ENCODE measurements at places on chromosomes 5 and 9. TPM values are rescaled to one million over a fixed set of nuclear protein-coding genes. Genes with fewer than 3 reads are reported as not detected.

Gene NTNG2
- 1.6 TPM for total RNA-seq

Gene FOXD4
- 0.06 TPM for total RNA-seq

Gene CARTPT
- not detected for total RNA-seq

Gene RBM22
- total RNA-seq: 17.7 TPM

Gene C9orf72
- 3.6 TPM for total RNA-seq

Gene LURAP1L
- total RNA-seq: 12.2 TPM

Gene IER5L
- 93.7 TPM for total RNA-seq

Gene ADGRV1
- total RNA-seq: 0.19 TPM

Gene FOXI1
- total RNA-seq: not detected

Gene CLK4
- 32.2 TPM for total RNA-seq

Gene GFI1B
- not detected for total RNA-seq

Gene ZNG1E
- total RNA-seq: 26.1 TPM

Gene NR4A3
- 2.4 TPM for total RNA-seq

Gene GLRA1
- total RNA-seq: not detected

Gene SEC61B
- 72.6 TPM for total RNA-seq

Gene LAMC3
- total RNA-seq: 0.12 TPM

Gene PCA3
- total RNA-seq: 0.26 TPM

Gene ISCA1
- 25.8 TPM for total RNA-seq

Gene NEUROG1
- total RNA-seq: not detected

Gene RFESD
- total RNA-seq: 2.2 TPM

Gene TESK1
- 9.6 TPM for total RNA-seq

Gene ACOT12
- not detected for total RNA-seq

Gene SLC4A9
- total RNA-seq: not detected

Gene TRIP13
- 26.2 TPM for total RNA-seq

Gene LCN12
- 0.37 TPM for total RNA-seq

Gene GLDC
- 3.3 TPM for total RNA-seq

Gene BOD1
- 63.9 TPM for total RNA-seq

Gene GRIN3A
- total RNA-seq: under 0.01 TPM

Gene DYNC2I2
- total RNA-seq: 67.6 TPM

Gene CYLC2
- not detected for total RNA-seq

Gene PCDHA3
- total RNA-seq: 0.37 TPM

Gene SMIM33
- not detected for total RNA-seq

Gene KYAT1
- total RNA-seq: 10.3 TPM

Gene FBP2
- not detected for total RNA-seq

Gene PIP5K1B
- total RNA-seq: 0.06 TPM

Measured in aortic smooth muscle cell (primary cell).